Mucosa of gallbladder (tissue), 1 donor: ENCODE measurements at places on chromosomes 7 and 10. TPM values are rescaled to one million over a fixed set of nuclear protein-coding genes. Genes with fewer than 3 reads are reported as not detected.

GRCh38 chr7:143222782-143223181, 945 bp downstream of the TAS2R40 start:
- peak; percentile 14 for DNase-seq

DNA sequence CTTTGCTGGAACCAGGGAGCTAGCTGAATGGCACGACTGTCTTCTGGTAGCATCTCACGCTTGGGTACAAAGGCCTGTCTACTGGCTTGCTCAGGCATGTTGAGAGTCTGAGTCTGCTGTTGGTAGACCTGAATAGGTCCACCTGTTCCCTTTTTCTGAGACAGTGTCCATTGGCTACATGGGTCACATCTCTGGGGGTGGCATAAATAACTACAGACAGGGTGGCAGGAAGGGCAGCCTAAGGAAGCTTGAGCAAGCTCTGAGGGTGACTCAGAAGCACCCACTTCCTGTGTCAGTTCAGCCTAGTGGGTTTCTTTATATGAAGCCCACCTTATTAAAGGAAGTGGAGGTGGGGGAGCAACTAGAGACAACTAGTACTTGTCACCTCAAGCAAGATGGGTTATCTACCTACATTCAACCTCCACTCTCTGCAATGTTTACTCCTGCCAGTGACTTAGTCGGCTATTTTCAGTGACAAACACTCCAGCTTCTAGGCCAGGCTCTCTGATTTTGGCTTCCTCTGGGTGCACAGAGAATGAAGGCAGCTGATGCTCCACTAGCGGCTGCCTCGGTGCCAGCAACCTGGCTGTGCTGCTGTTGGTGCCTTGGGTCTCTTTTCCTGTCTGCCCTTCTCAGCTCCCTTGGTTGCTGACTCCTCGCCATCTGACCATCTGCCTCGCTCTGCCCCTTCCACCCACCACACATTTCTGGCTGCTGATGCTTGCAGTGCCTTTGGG, 5.7 kb upstream of the ZYX start:
- no peak for DNase-seq

DNA sequence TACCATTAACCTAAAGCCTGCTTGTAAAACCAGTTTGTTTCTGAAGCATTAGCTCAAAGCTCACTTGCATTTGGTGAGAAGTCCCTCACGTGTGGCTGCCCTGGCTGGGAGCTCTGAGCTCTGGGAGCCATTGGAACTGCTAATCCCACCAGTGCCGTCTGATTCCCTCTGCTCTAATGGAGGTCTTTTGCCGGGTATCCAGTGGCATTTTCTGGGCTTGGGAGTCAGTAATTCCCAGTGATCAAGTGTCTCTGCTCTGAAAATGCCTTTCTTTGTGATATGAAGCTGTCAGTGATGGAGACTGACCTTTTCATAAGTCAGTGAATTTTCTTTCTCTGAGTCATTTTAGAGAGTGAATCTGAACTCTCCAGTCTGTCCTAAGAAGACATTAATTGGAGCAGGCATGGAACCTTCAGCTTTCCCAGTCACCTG, 36.9 kb upstream of the FAM20C start:
- no peak for DNase-seq

- no peak for DNase-seq
These were observed 225.0 kb downstream of the CTNNA3 start for GRCh38 chr10:67471022-67471421.

DNA sequence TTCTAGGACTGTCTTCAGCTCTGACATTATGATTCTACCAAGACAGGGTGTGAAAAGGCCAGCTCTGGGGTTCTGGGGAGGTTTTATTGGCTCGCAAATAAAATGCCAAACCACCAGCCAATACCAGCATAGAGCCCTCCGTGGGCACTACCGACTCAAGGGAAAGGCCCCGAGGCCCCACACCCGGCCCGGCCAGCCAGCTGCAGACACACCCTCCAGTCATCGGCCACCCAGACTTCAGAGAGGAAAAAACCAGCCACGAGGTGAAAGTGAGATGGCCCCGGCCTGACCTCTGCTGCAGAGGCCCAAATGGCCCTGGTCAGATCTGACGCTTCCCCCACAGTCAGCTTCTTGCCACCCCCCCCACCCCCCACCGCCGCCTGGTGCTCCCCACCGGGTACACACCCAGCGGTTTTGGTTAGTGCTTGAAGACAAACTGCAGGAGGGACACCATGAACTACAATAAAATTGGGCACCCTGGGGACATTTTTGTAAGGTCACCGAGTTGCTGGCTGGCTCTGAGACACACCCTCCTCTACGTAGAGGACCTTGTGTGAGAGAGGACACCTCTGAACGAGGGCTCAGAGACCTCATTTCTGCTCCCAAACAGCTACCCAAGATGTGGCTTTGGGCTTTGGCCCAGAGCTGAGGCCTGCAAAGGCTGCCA, 79.9 kb downstream of the PRKAG2 start:
- DNase-seq, result no peak

Gene CALHM3
- total RNA-seq, result not detected

Gene DLX6
- not detected for total RNA-seq

DNA sequence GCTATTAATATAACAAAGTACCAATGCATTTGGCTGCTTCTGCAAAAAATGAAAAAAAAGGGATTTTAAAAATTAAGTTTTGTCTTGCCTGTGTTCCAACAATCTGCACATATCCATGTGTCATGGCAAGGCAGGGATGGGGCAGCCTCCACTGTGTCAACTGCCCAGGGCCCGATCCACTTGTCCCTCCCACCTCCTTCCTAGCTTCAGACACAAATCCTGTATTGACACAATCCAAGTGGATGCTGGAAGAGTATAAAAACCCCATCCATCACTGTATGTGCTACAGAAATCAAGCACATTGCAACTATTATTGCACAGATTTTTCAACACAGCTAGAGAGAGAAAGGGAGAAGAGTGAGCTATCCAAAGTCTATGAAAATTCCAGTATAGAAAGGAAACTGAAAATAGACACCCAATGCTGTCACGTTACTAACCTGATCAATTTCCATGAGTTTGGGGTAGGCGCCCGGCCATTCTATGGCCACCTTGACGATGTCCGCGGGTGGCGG, 106.4 kb downstream of the ELMO1 start:
- DNase-seq, result no peak

DNA sequence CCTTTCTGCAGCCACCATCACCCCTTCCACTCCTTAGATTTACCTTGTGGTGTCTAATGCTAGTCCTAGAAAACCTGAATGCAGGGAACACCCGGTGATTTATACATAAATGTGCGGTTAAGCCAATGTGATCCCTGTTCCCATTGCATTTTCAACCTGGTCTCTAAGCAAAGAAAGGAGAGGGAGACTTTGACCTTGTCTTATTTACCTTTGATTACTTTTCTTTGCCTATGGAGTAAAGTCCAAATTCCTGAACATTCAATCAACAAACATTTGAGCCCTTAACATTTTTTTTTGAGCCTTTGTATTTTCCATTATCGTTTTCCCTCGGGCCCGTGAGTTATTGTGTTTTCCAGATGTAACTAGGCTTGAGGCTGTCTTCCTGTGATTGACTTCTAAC, 233.9 kb downstream of the ZNF248 start:
- DNase-seq, result no peak

DNA sequence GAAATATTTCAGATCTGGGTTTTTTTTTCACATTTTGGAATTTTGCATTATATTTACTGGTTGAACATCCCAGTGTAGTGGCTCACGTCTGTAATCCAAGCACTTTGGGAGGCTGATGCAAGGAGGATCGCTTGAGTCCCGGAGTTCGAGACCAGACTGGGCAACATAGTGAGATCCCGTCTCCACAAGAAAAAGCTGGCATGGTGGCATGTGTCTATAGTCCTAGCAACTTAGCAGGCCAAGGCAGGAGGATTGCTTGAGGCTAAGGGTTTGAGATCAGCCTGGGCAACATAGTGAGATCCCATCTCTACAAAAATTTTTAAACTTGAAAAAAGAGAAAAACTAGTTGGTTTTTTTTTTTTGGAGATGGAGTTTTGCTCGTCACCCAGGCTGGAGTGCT, 6.0 kb downstream of the RFC2 start:
- DNase-seq, result no peak

- no peak for DNase-seq
These were observed 116.9 kb upstream of the PLXDC2 start for GRCh38 chr10:19699299-19699698.

Gene ZNF365
- total RNA-seq, result 0.40 TPM

Gene CHST3
- total RNA-seq, result 10.3 TPM

- peak; percentile 46 for DNase-seq
These were observed 27.4 kb upstream of the SYPL1 start for GRCh38 chr7:106139265-106140251.

Gene HGF
- total RNA-seq, result 8.0 TPM

GRCh38 chr7:84294847-84295455, 100.4 kb upstream of the SEMA3A start:
- DNase-seq, result no peak

DNA sequence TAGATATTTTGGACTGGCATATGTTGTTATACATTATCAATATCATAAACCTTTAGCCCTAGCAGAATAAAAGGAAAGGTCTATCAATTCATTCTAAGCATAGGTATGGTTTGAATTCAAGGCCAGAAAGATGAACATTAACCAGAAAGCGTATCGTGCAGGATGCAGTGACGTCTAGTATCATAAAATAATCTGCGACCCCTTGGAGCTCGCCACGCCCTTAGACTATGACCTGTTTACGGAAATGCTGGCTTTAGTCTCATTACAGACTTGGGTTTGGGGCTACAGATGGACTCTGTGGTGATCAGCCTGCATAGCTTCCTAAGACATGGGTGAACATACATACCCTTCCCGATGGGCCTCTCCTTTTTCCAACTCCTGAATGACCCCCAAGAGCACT, 21.5 kb downstream of the INSYN2A start:
- DNase-seq, result no peak

- no peak for DNase-seq
These were observed 39.1 kb upstream of the DIP2C start for GRCh38 chr10:728603-729002.

GRCh38 chr7:23043441-23043840, 29.5 kb upstream of the HYCC1 start:
- DNase-seq, result no peak

DNA sequence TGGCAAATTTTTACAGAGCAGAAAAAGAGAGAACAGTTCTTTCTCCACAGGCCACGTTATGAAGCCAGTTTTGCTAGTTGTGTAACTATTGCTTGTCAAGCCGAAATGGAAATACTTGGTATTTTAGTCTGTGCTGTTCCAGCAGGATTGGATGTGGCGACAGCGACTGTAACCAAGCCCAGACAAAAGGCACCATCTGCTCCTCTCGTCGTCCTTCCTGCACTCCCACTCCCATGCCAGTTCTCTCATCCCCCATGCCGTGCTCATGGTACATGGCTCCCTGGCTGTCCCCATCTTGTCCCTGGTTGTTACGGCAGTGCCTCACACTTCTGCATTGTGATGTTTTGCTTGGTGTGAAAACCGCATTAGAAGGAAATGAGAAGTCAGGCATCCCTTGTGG, 185.7 kb upstream of the FZD8 start:
- DNase-seq, result no peak

GRCh38 chr7:43937444-43937843, 11.2 kb downstream of the UBE2D4 start:
- no peak for DNase-seq

Gene CALML3
- not detected for total RNA-seq

- no peak for DNase-seq
These were observed 47.7 kb downstream of the VWC2 start for GRCh38 chr7:49821181-49821580.

DNA sequence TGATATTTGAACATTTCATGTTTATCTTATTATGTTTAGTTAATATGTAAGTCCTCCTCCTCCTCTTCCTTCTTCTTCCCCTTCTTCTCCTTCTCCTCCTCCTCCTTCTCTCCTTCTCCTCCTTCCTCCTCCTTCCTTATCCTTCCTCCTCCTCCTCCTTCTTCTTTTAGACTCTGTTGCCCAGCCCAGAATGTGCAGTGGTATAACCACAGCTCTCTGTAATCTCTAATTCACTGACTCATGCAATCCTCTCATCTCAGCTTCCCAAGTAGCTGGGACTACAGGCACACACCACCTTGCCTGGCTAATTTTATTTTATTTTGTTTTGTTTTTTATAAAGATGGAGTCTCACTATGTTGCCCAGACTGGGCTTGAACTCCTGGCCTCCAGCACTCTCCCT, 83.4 kb upstream of the ODAD2 start:
- no peak for DNase-seq

DNA sequence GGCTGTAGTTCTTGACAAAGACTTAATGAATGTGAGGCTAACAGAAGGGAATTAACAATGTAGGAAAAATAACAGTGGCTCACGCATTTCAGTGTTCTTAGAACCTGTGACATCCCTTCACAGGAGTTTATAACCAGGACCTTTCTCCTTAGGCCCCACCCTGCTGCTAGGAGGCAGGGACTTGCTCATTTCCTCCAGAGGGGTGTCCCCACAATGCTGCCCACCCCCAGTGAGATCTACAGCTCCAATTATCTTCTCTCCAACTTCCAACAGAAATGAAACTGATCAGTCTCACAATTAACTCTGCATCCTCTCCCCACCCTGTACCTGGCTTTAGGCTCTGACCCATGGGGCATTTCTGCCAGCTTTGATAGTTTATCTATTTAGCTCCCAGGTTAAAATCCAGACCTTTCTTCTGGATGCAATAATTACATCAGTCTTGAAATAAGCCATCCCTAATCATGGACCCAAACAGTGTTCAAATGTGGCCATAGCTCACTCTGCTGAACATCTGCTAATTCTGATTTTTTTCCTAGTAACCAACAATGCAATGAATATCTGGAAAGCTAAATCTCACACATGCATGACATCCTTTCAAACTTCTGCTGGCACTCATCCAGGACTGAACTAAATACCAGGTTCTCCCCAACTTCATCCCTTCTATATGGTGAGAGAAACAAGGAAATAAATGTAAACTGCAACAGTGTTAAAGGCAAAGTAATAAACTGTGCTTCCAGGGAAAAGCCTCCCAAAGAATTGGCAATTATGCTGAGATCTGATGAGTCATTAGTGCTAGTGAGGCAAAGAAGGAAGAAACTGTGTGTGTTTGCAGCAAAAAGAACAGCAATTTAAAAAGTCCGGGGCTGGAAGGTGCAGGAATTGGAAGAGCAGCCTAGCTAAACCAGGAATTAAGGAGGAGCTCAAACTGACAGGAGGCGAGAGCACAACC, 64.6 kb downstream of the HERPUD2 start:
- DNase-seq, result no peak

DNA sequence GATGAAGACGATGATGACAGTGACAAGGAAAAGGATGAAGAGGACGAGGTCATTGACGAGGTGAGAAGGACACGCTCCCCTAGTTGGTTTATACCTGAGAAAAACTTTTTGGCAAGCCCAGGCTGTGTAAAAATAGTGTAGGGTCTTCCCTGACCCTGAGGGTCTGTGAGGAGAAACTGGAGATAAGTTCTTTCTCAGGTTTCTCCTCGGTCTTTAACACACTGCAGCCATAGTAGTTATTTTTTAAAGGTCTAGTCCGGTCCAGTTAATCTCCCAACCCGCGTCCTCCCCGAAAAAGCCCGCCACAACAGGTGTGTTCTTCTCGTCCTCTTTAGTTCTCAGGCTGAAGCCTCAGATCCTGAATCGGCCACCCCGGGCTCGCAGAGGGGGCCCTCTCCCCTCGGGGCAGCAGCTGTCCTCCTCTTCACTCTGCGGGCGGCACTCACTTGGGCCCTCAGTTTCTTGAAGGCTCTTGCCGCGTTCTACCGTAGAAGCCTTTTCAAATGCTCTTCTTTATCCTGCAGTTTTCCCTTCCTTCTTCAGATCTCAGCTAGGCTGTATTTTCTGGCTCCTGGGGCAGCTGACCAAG, 411 bp downstream of the BCCIP start:
- no peak for DNase-seq

- DNase-seq, result no peak
These were observed 203.0 kb downstream of the HIBADH start for GRCh38 chr7:27459731-27460053.
